Chondrocyte (in vitro differentiated cells): ENCODE measurements at places on chromosomes 13 and 19. TPM values are rescaled to one million over a fixed set of nuclear protein-coding genes. Genes with fewer than 3 reads are reported as not detected.
A peak's percentile ranks its signal among the peaks of the same experiment; 100 is the strongest.

DNA sequence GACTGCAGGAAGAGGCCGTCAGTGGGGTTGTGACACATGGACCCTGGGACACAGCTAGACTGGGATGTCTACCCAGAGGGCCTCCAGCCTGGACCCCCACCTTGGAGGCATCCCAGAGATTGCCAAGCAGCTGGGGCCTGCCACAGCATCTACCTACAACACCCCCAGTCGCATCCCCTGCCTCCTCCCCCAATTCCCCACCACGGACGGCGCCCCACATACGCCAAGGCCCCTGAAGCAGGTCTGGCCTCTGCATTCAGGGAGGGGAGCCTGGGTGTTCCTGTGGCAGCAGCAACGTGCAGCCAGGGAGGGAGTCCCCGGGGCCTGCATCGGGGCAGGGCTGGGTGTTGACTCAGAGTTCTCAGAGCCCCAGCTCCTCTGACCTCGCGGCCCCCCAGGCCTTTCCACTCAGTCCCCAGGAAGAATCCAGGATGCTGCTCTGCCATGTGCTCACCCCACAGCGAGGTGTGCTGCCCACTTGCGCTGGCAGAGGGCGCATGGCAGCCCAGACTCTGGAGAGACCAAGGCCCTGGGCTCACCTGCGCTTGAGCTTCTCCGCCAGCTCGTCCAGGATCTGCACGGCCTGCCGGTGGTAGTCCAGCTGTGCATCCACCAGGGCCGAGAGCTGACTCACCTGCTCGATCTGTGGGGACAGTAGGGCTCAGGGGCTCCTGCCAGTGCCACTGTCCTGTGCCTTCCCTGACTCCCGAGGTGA lies 19.6 kb downstream of the MPND start:
- peak; percentile 85 for DNase-seq

GRCh38 chr13:45852494-45852893 lies 941 bp upstream of the SIAH3 start:
- no peak for DNase-seq

DNA sequence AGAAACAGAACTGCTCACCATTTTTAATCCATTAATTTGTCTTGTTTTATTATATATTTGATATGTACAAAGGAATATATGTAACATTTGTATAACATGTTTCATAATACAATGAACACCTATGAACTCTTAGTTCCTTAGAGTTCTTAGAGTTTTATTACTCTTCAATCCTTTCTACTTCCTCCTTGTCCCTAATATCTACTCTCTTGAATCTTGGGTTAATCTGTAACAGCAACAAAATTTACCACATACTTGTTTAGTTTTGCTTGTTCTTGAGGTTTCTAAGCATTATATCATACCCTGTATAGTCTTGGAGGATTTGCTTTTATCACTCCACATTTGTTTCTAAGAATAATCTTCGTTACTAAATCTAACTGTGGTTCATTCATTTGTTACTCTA lies 151.4 kb downstream of the PDS5B start:
- no peak for DNase-seq

- DNase-seq, result no peak
These were observed 144.3 kb downstream of the ITGBL1 start for GRCh38 chr13:101596803-101597202.

- peak; percentile 99 for DNase-seq
These were observed at the start of gene EIF3K for GRCh38 chr19:38618590-38619360. TSS of gene EIF3K (plus strand) at chr19:38619188. CDS start at chr19:38619269, 81 bp downstream.

- no peak for DNase-seq
These were observed 78.8 kb upstream of the TDRD3 start for GRCh38 chr13:60318186-60318585.

DNA sequence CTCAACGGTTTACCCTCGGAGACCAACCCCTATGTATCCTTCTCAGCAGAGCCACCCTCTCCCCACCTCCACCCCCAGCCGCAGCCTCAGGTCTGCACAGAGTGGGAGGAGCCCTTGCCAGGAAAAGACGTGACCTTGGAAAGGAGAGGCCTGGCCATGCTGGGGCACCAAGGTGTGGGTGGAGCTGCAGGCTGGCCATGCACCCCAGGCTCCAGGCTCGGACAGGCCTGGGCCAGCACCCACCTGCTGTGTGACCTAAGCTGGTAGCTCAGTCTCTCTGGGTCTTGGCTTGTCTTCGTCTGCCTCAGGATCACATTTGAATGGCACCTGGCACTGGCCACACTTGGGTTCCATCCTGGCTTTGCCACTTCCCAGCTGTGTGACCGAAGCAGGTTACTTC lies 29.5 kb downstream of the CCDC8 start:
- peak; percentile 68 for DNase-seq

DNA sequence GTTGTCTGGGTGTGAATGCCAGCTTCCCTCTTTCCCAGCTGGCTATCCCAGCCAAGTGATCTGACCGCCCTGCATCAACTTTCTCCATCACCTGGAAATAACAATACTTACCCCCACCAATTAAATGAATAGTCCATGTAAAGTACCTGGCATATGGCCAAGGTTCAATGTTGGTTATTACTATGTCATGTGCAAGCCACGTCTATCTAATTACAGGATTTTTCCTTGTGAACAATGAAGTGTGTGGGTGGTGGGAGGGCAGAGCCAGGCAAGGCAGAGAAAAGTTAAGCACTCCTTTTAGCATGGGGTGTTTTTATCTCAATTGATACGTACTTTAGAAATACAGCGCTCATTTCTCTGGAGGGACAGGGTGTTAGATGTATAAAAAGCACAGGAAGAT lies 121.1 kb downstream of the NHLRC3 start:
- DNase-seq, result no peak

DNA sequence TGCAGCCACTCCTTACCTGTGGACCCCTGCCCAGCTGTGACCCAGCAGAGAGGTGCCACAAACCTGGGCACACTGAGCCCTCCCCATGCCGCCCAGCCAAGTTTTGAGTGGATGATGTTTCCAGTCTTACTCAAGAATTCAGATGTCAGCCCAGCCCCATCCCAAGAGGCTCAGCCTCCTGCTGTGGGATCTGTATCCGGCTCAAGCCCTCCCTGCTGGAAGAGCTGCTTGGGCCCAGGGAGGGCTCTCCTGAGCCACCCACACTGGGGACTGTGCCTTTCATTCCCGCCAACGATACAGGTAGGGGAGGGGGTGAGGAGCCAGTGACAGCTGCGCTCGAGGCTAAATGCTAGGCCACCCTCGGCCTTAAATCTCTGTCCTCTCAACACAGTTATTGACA lies 5.9 kb upstream of the SLC7A9 start:
- DNase-seq, result no peak

DNA sequence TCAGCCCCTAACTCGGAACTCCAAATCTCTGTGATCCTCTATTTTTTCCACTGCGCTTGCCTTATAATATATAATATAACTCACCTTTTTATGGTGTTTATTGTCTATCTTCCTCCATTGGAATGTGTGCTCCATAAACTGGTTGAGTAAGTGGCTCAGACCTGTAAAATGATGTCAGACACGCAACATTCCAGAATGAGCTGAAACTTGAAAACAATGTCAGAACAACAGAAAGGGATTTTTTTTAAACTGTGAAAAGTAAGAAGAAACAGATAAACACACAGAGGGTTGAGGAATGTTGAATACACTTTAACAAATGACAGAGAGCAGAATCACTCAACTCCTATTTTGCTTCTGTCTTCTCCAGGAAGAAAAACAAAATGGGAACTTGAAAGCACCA lies 19.1 kb upstream of the FAM216B start:
- no peak for DNase-seq

- no peak for DNase-seq
These were observed 20.1 kb upstream of the DOCK9 start for GRCh38 chr13:98997738-98998641.

- DNase-seq, result no peak
These were observed 26.6 kb downstream of the PPP1R37 start for GRCh38 chr19:45119582-45119981.

- DNase-seq, result no peak
These were observed 9.8 kb upstream of the FRY start for GRCh38 chr13:32021785-32022184.

DNA sequence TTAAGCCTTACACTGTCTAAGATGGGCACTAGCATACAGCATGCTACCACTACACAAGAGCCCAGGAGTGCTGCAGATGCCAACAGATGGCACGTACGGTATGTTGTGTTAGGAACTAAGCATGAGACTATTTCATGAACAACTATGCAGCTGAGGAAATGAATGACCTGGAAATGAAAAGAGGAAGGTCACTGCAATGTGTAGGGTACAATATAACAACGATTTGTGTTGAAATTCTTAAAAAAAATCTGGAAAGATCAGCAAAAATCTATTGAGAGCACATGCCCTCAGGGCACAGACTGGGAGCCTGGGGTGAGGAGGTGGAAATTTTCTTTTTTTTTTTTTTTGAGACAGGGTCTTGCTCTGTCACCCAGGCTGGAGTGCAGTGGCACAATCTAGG lies 14.4 kb downstream of the HAUS8 start:
- no peak for DNase-seq

- DNase-seq, result peak; percentile 81
These were observed 21.5 kb downstream of the C13orf46 start for GRCh38 chr13:113952151-113952982.

DNA sequence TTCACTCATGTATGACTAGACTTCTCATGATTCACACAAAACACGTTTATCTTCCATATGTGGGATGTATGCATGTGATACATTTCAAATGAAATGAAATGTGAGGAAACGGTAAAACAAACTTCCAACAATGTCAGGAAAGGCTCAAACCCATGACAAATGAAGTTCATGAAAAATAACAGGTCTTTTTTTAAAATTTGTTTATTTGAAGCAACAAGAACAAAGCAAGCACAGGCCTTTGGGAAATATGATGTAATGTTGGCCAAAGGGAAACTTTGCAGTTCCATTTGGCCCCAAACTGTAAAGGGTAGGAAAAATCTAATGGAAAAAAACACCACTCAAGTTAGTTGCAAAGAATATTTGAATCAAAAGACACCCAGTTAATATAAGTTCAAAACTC lies 463.8 kb upstream of the ARGLU1 start:
- DNase-seq, result no peak

DNA sequence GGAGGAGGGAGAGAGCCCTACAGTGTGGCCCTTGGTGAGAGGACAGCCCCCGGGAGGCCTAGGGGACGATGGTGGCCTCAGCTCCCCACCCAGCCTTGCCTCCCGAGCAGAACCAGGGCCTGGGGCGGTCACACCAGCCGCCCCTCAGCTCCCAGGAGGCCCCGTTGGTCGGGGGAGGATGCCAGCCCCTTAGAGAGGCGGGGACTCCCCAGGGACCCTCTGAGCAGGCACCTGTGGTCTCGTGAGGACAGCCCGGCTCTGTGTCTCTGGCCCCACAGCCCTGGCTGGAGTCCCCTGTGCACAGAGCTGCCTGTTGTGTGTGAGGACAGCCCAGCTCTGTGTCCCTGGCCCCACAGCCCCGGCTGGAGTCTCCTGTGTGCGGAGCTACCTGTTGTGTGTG lies 158.8 kb downstream of the KDM4B start:
- DNase-seq, result no peak

DNA sequence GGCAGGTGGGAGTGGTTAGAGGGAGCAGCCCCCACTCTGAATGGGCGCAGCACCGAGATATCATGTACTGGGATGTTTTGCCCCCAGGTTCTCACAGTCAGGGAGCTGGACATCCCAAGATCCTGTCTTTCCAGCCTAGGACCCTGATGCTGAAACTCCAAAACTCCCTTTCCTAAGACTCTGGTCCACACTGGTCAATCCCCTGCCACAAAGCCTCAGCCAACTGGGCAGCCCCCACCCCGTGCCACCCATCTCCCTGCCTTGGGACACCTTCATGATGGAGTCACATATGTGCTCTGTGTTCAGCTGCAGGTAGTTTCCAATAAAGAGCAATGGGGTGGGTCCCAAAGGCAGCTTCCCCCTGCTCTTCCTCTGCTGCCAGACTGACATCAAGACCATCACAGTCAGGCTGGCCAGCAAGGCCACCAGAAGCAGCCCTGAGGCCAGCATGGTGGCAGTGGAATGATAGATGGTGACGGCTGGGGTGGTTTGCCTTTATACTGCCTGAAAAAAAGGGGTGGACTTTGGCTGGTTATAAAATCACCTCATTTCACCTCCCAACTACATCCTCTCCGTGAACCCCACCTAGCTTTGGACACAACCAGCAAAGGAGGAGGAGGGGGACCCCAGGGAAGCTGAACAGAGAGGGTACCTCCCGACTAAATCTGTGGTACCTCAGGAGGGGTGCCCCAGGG lies 36.3 kb downstream of the CYP2B6 start:
- no peak for DNase-seq

URAD gene
- not detected in 3 replicates for total RNA-seq

CGB5 gene
- 1.6 TPM in 1 of 3 replicates, not detected in the others for total RNA-seq

CEACAM3 gene
- total RNA-seq, result not detected in 3 replicates

LGI4 gene
- total RNA-seq, result 0.46 to 2.2 TPM (median 1.3 TPM) in 3 replicates

KLK2 gene
- not detected in 3 replicates for total RNA-seq

SELENOV gene
- not detected in 3 replicates for total RNA-seq

IRGC gene
- total RNA-seq, result not detected in 3 replicates

ERICH4 gene
- not detected in 3 replicates for total RNA-seq
